ENCODE measurements at places on chromosomes 11 and 22. TPM values are rescaled to one million over a fixed set of nuclear protein-coding genes. Genes with fewer than 3 reads are reported as not detected.

SLC22A8 gene
- not detected for total RNA-seq

DNA sequence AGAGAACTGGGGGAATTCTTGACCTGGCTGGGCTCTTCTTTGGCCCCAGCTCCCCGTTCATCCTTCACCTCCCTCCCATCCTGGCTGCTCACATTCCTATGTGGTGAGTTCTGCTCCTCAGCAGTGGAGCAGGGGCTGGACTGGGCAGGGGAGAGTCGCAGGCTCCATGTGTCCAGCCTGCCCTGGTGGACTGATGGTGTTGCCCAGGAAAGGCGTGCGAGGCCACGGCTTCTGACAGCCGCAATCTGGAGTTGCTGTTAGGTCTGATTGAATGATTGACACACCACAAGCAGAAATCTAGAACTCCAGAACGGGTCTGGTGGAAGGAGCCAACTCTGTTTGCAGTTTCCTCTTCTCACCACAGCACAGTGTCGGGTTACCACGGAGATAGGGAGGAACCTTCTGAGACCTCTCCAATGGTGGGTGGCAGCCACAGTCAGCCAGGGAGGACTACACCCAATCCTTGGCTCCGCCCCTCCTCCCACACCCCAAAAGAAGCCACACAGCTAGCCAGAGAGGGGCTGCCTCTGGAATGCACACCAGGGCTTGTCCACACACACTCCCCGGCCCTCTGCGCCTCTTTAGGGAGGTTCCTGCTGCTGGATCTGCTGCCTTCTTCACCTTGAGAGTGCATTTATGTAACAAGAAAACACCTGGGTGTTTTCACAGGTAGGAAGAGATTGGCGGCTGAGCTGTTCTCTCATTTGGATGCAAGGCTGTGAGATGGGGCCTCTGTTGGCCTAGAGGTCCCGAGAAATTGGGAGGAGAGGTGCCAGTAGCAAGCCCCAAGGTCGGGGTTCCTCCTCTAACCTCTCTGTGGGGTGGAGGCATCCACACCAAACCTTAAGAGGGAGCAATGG, 56.4 kb upstream of the CD44 start:
- peak; percentile 88 for DNase-seq

DNA sequence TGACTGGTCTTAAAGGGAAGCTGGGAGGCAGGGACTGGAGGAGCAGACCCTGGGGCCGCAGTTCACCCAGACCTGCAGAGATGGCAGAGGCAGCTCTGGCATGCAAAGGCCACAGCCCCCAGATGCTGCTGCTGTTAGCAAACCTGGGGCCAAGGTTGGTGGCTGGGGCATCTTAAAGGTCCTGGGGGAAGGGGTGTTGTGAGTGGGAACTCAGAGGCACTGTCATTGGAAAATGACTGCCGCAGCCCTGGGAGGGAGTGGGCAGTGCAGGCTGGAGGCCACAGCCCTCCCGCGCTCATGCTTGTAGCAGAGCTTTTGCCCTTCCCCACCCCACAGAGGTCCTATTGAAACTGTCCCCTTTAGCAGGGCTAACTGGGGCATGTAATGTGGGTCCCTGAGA, 111.8 kb downstream of the CTTN start:
- no peak for DNase-seq

LDHAL6A gene
- total RNA-seq = not detected

IRAG1 gene
- 3.7 TPM for total RNA-seq

BET1L gene
- 73.2 TPM for total RNA-seq

GRCh38 chr11:35483131-35483820, 42.1 kb downstream of the PAMR1 start:
- DNase-seq = peak; percentile 64

DNA sequence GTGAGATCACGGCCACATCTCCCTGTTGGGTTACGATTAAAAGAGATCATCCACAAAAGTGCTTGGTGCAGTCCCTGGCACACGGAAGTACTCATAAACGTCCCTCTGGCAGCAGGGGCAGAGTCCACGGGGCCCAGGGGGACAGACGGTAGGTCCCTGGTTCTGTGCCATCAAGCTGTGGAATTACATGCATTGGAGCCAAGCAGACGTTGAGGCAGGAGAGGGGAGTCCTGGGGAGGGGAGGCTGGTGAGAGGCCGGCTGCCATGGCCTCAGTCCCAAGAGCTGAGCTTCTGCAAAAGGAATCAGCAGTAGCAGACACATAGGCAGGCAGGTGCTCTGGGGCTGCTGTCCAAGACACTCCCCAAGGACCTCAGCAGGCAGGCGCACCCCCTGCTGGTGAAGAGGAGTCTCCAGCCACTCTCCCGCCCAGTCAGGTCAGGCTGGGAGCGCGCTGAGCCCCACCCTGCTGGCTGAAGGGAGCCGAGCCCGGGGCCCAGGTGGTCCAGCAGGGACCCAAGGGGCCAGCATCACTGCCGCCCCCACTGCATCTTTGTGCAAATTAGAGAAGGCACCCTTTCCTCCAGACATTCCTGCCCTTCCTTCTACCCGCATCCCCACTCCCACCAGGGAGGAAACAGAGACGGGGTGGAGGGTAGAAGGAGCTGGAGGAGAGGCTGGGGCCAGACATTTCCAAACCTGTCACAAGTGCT, 7.6 kb upstream of the KCTD17 start:
- no peak for DNase-seq

TBC1D10A gene
- total RNA-seq = 33.3 TPM

Measured in astrocyte (in vitro differentiated cells and primary cell).